Glomerular endothelial cell (primary cell): ENCODE measurements at places on chromosomes 12 and 14.

GRCh38 chr12:8698132-8698851, 501 bp downstream of the RIMKLB start:
- DNase-seq, result no peak

GRCh38 chr14:51498411-51499227, 153.1 kb upstream of the FRMD6 start:
- DNase-seq, result no peak

DNA sequence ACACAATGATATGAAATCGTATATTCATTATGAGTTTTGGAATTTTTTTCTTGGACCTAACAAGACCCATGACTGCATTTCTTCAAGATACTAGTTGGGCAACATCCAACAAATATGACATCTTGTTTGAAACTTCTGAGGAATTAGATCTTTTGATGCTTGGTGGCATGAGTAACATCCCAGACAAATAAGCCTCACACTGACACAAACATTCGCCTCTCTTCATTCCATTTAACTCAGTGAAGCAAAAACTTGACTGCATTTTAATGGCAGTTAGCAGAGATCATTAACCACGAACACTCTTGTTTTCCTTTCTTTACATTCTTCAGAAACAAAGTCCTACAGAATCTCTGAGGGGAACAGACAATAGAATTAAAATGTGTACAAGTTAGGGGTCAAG, 758.3 kb downstream of the C12orf50 start:
- no peak for DNase-seq

DNA sequence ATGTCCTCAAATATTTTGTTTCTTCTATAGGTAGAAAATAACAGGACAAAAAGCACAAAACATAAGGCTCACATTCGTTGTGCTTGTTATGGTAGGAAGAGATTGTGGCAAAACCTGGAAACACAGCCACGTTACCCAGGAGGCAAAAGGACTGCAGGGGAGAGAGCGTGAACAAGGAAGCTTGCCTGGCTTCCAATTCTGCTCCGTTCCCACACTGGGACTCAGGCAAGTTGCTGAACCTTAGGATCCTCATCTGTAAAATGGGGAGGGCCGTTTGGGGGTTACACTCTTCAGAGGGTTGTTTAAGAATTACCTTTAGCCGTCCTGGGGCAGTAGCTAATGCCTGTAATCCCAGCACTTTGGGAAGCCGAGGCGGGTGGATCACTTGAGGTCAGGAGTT, 205.3 kb downstream of the SSPN start:
- no peak for DNase-seq

GRCh38 chr14:90193925-90194324, 62.4 kb upstream of the PSMC1 start:
- no peak for DNase-seq

DNA sequence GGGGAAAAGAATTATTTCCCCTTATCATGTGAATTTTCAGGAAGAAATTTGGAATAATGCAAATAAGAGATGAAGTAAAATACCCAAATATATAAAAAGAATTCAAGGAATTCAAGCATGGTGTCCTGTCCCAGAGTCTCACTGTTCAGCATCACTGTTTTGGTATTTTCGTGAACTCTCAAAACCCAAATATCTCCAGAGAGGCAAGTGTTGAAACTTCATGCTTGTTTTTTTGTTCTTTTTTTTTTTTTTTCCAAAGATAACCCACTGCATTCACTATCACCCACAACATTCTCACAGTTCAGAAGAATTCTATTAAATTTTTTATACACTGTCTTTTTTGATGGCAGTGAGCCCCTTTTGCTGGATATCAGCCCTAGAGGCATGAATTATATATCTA, 354.9 kb downstream of the DIO2 start:
- DNase-seq, result no peak
